ENCODE measurements at places on chromosomes 12 and 14.

DNA sequence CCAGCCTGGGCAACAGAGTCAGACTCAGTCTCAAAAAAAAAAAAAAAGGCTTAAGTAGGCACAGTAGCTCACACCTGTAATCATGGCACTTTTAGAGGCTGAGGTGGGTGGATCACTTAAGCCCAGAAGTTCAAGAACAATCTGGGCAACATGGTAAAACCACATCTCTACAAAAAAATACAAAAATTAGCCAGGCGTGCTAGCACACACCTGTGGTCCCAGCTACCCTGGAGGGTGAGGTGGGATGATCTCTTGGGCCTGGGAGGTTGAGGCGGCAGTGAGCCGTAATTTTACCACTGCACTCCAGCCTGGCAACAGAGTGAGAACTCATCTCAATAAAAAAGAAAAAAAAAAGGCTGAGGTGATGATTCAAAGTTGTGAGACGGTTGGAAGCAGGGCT is 9.1 kb upstream of the RESF1 start:
- DNase-seq: no peak

DNA sequence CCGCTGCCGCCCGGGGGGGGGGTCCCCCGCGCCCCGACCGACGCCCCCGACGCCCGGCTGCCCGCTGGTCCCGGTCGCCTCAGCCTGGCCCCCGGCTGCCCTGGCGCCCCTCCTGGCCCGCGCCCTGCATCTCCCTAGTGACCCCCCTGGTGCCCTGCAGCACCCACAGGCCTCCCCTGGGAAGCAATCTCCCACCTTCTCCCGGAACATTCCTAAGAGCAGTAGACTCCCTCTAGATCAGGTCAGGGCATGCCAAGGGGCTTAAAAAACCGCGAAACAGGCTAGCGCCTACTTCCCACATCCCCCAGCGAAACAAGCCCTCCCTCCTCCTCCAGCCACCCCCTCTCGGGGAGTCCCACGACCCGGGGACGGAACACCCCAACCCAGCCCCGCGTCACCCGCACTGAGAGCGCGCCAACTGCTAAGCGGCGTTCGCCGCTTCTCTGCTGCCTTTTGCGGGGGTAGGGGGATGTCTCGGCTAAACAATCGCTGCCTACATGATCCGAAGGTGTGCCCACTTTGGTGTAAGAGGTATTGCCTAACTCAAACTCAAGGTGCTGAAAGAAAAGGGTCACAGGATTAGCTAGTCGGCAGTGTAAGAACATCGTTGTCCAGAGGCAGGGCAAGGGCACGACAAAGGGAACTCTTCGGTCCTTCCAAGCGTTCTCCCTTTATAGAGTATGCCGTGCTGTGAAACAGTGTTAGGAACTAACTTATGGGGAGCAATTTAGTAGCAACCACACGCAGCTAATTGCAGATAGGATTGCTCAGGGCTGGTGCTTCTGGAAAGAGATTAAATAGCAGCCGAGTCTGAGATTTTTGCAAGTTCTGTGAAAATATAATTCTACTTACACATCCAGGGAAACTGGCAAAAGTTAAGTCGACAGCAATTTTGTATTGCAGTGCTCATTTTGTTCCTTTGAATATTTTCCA is 619 bp upstream of the NTN4 start:
- DNase-seq: no peak

DNA sequence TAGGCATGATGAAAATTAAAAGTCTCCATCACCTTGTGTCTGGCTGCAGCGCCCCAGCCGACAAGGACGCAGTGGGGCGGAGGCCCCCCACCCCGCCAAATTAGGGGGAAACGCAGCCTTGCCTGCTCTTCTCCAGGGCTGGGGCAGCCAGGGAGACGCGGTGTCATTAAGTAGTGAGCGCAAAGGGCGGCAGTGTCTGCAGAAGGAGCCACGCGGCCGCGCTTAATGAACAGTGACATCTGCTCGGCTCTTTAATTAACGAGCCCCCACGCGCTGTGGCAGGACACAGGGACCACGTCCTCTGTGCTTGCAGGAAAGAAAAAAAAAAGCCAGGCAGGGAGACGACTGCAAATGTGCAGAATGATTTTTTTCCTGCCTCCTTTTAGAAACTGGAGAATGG is 93.4 kb upstream of the NCOR2 start:
- no peak for DNase-seq

GRCh38 chr14:25090256-25090655 is 40.3 kb upstream of the STXBP6 start:
- no peak for DNase-seq

DNA sequence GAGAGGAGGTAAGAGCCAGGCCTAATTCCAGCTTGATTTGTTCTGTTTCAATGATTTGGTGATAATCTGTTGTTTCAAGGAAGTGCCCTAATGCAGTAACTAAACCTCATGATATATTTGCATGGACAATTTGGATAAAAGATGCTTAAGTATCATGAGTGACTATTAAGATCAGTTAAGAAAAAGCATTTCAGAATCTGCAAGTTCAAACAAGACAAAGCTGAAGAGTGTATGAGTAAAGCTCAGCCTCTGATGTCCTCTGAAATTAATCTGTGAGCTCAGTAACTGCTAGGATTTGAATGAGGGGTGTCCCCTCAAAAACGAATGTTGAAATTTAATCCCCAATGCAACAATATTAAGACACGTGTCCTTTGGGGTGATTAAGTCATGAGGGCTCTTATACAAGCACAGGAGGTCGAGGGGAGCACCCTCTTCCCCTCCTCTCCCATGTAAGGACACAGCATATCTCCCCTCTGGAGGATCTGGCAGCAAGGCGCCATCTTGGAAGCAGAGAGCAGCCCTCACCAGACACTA is 949.2 kb downstream of the GALC start:
- no peak for DNase-seq

DNA sequence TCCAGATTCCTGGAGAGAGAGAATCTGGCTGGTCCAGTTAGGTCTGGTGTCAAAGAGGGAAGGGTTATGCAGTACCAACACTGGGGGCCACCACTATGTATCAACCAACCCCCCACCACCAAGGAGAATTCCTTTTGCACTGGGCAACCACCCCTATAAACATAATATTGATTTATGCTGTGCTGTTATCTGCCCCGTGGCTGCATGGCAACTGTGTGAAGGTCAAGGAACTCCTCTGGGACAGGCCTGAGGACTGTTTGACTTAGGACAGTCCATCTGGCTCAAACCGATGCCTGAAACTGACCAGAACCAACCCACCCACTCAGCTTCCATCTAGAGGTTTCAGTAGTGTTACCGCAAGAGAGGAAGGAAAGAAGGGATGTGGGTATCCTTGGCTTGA is 20.5 kb downstream of the PLEKHH1 start:
- DNase-seq: no peak

DNA sequence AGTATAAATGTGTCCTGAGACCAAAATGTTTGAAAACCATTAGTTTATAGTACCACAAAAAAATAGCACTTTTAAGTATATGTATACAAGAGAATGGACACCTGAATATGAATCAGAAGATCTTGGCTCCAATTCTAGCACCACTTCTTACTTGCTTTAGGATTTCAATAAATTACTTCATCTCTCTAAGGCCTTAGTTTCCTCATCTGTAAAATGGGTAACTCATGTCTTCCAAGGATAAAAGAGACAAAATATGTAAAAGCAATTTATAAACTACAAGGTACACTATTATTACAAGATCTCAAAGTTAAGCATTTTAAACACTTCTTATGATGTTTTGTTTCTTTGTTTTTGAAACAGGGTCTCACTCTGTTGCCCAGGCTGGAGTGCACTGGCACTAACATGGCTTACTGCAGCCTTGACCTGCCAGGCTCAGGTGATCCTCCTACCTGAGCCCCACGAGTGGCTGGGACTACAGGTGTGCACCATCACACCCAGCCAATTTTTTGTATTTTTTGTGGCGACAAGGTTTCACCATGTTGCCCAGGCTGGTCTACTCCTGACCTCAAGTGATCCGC is 9.4 kb downstream of the DUSP16 start:
- no peak for DNase-seq

DNA sequence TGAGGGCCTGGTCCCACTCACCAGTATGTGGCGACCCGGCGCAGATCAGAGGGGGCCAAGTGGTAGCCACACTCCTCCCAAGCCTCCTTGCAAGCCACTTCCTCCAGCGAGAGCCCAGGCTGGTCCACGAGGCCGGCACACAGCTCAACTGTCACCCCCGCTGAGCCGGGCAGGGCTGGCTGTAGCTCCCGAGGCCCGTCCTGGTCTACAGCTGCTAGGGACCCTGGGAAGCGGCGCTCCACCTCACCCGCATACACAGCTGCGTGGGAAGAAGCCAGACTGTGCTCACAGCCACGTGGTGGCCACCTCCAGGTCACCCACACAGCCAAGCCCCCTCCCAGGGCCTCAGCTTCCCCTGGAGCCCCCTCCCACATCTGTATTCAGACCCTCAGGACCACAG is 4.6 kb downstream of the NUDT14 start:
- DNase-seq: no peak

DNA sequence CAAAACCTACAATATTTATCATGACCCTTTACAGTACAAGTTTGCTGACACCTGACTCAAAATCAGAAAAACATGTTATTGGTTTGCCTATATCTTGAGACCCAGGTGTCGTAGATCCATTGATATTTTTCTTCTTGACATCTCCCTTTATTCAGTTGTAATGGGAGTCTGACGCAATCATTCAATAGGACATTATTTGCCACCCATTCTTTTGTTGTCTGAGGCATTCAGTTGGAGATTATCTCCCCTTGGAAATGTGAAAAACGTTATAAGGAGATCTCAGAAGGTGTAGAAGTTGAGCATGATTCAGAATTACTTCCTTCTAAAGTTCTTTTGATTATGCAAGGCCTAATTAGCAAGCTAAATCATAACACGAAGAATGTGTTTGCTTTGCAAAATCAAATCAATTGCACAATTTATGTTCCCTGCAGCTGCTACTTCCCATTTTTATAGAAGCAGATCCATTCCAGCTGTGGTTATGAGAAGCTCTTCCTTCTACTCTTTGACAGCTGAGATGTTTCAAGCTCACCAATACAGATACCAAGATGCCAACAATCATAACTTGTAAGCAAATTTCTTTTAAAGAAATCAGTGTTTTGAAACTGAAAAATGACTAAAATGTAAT is 228.2 kb upstream of the SYT1 start:
- DNase-seq: no peak

DNA sequence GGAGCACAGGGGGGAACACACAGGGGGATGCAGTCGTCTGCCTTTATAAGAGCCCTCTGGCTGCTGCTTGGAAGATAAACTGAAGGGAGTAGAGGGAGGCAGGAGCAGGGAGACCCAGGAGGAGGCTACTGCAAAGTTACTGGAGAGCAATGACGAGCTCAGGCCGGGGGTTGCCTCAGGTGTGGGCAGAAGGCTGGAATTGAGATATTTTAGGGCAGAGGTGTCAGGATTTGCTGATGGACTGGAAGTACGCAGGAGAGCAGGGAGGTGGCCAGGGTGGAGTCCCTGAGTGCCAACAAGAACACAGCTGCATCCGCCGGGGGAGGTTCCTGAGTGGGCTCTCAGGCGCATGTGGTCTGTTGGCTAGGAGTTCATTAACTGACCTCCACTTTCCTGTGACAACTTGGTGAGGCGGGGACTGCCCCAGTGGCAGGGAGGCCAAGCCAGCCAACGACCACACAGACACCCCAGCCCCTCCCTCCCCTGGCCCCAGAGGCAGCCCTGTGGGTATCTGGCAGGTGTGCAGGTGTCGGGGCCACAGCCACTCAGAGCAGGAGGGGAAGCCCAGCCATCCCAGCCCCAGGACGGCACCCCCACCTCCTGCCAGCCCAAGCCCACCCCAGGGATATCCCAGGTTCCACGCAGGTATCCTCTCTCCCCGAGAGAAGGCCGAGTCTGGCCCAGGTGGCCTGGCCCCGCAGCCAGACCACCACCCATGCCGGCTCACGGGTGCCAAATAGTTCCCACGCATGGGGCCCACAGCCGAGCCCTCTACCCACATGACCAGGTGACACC is 85.4 kb downstream of the NCOR2 start:
- DNase-seq: no peak

- DNase-seq: no peak
Observed at GRCh38 chr14:24422261-24422660, 7.2 kb downstream of the CBLN3 start.

GRCh38 chr14:47961634-47962033 is 286.2 kb upstream of the MDGA2 start:
- no peak for DNase-seq

DNA sequence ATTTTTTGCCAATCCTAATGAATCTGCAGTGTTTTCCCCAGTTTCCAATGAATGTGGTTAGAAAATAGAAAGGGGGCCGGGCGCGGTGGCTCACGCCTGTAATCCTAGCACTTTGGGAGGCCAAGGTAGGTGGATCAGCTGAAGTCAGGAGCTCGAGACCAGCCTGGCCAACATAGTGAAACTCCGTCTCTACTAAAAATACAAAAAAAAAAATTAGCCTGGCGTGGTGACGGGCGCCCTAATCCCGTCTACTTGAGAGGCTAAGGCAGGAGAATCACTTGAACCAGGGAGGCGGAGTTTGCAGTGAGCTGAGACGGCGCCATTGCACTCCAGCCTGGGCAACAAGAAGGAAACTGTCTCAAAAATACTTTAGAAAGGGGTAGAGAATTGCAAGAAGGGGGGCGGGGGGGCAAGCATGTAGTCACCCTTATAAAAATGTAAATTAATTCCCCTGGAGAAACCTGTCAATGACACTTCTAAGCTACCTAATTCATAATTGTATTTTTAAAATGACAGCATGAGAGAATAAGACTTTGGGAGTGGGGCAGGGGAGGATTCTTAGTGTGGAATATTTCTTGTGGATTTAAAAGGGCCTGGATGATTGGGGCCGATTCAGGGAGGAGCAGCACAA is 1.7 kb downstream of the KLHDC2 start:
- no peak for DNase-seq

GRCh38 chr12:79433465-79434072 is 257.2 kb downstream of the PAWR start:
- no peak for DNase-seq

GRCh38 chr14:41280745-41281144 is 325.9 kb upstream of the LRFN5 start:
- DNase-seq: no peak

DNA sequence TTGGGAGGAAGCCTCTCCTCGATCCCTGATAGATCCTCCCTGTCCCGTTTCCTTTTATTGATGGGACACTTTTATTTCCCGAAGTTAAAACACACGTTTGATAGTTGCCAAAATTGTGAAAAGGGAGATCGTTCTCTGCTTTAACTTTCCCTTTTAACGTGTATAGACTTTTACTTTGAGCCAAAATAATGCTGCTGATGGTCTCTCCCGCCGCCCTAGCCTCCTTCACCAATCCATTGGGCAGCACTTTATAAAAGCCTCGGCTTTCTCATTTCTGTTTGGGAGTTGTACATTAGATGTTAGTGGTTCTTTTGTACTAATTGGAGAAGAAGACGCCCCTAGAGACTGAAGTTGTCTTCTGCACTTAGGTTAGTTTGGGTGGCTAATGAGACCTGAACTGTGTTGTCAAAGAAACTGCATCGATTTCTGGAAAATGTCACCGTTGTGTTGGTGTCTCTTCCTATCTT is 1.4 kb downstream of the TMTC2 start:
- no peak for DNase-seq

- no peak for DNase-seq
Observed at GRCh38 chr14:104515811-104516780, 63.5 kb upstream of the C14orf180 start.

- DNase-seq: no peak
Observed at GRCh38 chr14:76713121-76713520, 48.1 kb upstream of the VASH1 start.

GRCh38 chr14:61372379-61372778 is 51.0 kb downstream of the PRKCH start:
- DNase-seq: no peak

GRCh38 chr14:37232907-37233481 is 35.3 kb downstream of the MIPOL1 start:
- no peak for DNase-seq

- no peak for DNase-seq
Observed at GRCh38 chr12:77686760-77687159, 143.9 kb upstream of the NAV3 start.

All from stimulated activated CD8-positive, alpha-beta memory T cell treated with anti-CD3 and anti-CD28 coated beads, Interleukin-4, amount 100 ng/mL, for 1 hour (primary cell).